ENCODE measurements at places on chromosomes 11 and 22.

- DNase-seq: no peak
These were observed 17.3 kb upstream of the CLNS1A start for GRCh38 chr11:77654770-77655434.

DNA sequence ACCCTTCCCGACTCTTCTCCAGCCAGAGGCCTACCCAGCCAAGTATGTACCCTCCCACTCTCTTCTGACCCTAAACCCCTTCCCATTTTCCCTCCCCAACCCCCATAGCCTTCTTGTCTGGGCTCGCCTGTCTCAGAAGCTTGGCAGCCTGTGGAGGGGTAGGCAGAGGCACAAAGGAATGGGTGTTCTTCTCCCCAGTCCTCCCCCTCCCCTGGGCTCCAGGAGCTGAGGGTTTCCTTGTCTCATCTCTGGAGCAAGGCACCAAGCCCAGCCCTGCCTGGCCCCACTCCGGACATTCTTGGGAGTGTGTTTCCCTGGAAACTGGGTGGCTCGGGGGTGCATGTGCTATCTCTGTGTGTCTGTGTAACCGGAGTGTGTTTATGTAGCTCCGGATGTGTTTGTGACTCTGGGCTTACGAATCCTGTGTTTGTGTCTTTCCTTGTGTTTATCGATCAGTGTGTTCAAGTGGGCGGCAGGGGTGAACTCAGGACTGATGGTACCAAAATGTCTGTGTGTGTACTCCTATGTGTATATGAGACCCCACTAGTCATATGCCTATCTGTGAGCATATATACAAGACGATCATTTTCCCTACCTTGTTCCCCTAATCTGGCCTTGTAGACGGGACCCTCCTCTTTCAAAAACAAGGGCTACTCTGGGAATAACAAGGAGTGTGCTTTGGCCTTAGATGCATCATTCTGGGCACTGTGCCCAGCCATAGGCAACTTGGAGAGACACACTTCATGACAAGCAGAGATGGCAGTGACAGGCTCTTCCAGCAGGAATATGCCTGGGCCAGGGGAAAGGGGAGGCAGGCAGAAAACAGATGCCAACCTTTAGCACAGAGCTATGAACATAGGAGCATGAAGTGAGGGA, 10.9 kb downstream of the PHLDB1 start:
- peak; percentile 87 for DNase-seq

DNA sequence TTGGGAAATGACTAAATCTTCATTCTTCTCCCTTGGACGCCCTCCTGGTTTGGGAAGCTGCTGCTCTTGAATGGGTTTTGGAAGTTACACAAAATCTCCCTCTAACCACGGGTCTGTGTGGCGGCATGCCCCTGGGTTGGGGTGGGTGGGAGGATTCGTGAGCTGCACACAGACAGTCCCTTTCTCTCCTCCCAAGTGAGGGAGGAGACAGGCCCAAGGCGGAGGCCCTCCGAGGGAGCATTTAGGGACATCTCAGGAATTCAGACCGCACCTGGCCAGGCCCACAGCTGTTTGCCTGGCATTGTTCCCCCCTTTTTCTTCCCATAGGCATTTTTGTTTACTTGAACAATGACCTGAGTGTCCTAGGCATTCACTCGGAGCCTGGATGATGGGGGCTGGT, 94.1 kb downstream of the MPPED1 start:
- DNase-seq: no peak

DNA sequence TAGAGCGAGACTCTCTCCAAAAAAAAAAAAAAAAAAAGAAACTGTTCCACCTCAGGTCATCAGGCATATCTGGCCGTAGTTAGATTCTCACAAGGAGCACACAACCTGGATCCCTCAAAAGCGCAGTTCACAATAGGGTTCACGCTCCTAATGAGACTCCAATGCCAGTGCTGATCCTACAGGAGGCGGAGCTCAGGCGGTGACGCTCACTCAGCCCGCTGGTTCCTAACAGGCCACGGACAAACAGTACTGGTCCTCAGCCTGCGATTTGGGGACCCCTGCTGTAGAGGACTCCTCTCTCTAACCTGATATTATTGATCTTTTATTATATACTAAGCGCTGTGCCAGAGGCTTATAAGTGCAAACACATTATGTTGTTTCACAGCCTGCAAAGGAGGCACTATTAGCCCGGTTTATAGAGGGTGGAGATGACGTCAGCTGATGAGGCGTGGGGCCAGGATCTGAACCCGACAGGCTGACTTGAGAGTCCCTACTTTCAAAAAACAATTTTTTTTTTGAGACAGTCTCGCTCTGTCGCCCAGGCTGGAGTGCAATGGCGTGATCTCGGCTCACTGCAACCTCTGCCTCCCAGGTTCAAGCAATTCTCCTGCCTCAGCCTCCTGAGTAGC, 4.9 kb upstream of the MAFF start:
- peak; percentile 24 for DNase-seq

GRCh38 chr11:33695051-33695566, 5.5 kb downstream of the C11orf91 start:
- peak; percentile 48 for DNase-seq

DNA sequence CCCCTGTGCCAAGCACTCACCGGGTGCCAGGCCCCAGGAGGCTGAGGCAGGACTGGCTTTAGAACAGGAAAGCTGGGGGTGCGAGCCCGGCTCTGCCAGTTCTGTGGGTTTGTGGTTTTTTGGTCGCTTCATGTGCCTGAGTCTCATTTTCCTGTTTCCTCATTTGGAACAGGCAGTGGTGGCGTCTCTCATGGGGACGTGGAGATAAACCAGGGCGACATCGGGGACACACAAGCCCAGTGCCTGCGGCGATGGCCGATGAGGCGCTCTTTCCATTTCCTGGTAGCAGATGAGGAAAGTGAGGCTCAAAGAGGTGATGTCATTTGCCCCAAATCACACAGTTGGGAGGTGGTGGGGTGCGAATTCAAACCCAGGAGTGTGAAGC, 20.8 kb upstream of the CHKA start:
- DNase-seq: peak; percentile 59

DNA sequence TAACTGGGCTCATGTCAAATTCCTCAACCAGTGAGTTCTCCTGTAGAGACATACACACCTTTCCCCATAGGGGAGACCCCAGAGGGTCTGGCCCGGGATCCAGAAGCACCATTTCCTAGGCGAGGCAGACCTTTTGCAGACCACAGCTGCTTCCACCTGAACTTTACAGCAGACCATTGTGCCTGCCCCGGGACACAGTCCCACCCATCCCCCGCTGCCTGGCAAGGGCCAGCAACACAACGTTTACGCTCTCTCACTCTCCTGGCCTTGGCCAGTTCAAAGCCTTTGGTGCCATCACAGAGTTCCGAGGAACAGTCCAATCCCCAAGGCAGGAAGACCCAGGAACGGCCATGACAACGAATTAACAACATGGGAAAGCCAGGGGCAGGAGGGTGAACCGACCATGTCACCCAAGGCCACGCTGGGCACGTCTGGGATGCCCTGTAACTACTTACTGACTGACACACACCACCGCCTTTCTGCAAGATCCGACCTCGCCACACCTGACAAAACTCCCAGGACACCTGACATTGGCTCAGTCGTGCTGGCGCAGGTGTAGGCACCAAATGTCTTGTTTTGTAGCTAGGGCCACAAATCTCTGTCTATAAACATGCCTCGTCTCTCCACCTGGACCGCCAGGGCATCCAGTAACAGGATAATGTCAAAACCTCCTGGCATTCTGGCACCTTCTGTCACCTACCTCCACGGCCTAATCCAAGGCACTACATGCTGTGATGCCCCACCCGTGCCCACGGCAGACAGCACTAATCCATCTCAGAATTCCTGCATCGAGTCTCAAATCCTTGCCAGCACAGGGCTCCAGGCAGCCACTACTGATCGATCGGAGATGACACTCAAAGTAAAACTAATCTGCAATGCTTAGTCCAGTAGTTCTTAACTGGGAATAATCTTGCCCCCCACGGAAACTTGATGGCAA, 51.3 kb downstream of the MYH9 start:
- no peak for DNase-seq

- DNase-seq: no peak
These were observed 6.5 kb upstream of the APOBEC3H start for GRCh38 chr22:39090426-39091064.

DNA sequence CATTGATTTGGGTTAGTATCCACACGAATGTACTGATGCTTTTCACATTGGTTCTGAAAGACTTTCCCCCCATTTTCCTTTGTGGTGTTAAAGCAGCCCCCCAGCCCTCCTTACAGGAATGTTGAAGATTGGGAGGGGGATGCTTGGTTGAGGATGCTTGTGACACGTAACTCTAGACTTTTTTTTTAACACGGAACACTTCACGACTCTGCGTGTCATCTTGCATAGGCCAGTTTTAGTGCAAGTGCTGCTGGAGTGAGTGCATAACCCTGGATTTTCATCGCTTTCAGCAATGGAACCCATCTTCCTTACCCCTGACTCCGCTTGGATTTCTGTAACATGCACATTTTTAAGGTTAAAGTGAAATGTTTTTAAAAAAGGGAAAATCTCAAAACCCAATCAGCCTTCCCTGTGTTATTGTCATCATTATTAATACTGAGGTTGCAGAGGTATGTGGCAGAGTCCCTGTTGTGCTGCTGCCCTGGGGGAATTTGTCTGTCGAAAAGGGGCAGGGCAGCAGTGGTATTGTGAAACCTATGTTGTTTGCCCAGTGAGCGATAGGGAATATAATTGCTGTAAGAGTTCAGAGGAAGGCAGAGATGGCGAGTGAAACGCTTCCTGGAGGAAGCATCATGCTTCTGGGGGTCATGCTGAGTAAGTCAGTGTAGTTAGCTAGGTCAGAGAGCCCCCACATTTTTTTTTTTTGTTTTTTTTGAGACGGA, 12.1 kb downstream of the CECR2 start:
- no peak for DNase-seq

- DNase-seq: peak; percentile 60
These were observed 23.8 kb downstream of the NPTXR start for GRCh38 chr22:38820020-38820419.

DNA sequence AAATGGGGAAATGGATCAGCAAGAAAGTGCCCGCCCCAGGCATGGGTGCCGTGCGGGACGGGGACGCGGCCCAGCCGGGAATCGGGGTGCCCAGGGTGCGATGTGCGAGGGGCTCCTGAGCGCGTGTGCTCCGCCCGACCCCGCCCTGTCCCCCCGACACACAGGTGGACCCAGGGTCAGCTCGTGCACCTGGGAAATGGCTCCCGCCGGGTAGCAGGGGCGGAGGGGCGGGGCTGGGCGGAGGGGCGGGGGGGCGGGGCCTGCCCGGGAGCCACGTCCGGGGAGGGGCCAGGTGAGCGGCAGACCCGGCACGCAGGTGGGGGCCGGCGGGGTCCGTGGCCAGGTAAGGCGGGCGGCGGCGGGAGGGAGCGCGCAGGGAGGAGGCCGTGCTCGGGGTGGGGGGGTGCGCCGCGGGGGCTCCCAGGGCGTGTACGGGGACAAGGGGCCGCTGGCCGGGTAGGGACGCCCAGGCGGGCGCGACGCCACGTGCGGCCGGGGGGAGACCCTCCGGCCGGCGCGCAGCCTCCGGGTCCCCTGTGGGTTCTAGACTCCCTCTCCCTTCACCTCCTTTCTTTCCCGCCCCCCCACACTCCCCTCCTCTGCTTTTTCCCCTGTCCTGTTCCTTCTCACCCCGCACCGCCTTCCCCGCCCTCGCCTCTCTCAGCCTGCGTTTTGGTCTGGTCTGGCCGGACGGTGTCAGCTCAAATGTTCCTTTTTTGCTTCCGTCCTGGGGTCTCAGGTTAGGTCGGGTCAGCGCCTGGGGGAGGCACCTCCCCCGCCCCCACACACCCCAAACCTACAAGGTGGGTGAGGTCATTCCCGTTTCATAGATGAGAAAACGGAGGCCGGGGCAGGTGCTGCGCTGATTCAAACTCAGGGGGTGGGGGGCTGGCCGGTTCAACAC, at the start of gene ARHGAP8:
Gene ARHGAP8 (plus strand): TSS at position 291 of the 904 bp plus-strand sequence. CDS start 33,953 bp downstream, outside the sequence.
- no peak for DNase-seq
